Sigmoid colon (tissue), 7 donors: ENCODE measurements at places on chromosomes 13 and 19. TPM values are rescaled to one million over a fixed set of nuclear protein-coding genes. Genes with fewer than 3 reads are reported as not detected.

DNA sequence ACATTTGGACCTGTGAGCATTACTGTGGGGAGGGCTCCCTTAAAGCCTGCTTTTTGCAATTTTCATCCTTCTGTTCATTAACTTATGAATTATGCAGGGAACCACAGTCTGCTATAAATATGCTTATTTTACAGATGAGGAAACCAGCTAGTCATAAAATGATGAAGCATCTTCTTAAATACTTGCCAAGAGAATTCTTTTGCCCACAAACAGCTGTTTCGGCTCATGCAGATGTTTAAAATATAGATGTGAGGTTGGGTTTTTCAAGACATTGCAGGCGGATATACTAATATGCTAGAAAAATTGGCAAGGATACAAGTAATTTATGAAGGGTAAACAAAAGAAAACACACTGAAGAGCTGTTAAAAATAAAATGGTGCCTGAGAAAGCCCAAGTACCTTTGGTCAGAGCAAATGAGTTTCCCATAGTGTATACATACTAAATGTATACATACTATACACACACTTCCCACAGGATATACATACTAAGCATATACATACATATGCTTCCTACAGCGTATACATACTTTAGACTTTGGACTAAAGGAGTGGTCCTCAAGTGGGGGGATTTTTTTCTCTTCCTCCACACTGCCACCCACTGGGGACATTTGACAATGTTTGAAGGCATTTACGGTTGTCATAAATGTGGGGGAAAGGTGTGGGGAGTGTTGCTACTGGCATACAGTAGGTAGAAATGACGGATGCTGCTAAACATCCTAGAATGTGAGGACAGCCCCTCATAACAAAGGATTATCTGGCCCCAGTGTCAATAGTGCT lies 164.9 kb upstream of the CSNK1A1L start:
- no peaks in the 10 kb centered on the region for H3K36me3 ChIP-seq
- no peaks in the 10 kb centered on the region for H3K27me3 ChIP-seq
- no peak overlapping the region for H3K27ac ChIP-seq
- H3K4me1 ChIP-seq, result no peaks in the 10 kb centered on the region
- H3K4me3 ChIP-seq, result no peak overlapping the region
- no peak for DNase-seq

DNA sequence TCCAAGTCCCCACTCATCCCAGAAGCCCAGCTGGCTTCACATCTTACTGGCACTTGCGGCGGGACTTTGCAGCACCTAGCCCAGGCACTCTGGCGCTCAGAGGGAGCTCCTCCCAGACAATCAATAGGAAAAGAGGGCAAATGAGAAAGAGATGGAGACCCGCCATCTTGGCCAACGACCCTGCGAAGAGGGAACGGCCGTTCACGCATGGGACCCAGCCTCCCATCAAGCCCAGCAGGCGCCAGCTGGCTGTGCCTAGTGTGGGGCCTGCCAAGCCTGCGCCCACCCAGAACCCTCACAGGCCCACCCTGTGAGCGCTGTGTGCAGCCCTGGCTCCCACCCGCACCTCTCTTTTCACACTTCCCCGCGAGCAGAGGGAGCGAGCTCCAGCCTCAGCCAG lies 317.8 kb upstream of the SPRY2 start:
- H3K36me3 ChIP-seq, result no peaks in the 10 kb centered on the region
- H3K4me1 ChIP-seq, result no peaks in the 10 kb centered on the region
- DNase-seq, result no peak
- no peak overlapping the region for H3K4me3 ChIP-seq

DNA sequence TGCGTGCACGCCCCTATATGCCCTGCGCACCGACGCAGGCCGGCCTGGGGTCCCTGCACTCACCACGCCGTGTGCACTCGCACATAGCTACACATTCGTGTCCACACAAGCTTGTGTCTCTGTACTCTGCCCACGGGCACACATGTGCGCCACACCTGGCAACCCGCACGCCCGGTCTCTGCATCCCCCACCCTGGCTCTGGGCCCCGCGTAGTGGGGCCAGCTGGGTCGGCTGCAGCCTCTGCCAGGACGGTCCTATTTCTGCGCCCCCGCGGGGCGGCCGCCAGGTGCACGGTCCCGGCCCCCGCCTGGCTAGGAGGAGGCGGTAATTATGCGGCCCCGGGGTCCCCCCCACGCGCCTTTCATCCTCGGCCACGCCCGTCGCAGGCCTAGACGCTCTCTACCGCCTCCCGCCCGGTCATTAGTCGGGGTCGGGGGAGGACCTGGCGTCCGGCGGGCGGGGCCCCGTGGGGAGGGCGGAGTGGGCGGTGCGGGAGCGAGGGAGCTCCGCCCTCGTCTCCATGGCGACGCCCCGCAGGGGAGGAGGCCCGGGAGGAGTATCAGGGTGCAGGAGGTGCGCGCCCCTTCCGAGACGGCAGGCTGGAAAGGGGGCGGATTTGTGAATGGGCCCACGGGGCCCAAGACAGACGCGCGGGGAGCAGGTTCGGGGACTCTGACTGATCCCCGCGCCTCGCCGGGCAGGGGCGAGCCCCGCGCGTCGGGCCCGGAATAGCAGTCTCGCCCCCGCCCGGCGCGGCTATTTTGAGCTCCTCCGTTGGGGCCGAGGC lies 2.8 kb upstream of the CIRBP start:
- peak; percentile 94 for DNase-seq
- peak overlapping the region; percentile 88 for H3K27ac ChIP-seq
- H3K27me3 ChIP-seq, result no peaks in the 10 kb centered on the region
- H3K4me1 ChIP-seq, result no peaks in the 10 kb centered on the region

GRCh38 chr13:65112123-65112522 lies 2118.0 kb downstream of the PCDH9 start:
- no peaks in the 10 kb centered on the region for H3K36me3 ChIP-seq
- no peak for DNase-seq
- no peak overlapping the region for H3K4me3 ChIP-seq
- no peaks in the 10 kb centered on the region for H3K27me3 ChIP-seq
- no peak overlapping the region for H3K27ac ChIP-seq
- H3K4me1 ChIP-seq, result no peaks in the 10 kb centered on the region

- no peaks in the 10 kb centered on the region for H3K36me3 ChIP-seq
- no peaks in the 10 kb centered on the region for H3K27me3 ChIP-seq
- peaks cover 3% of the 10 kb centered on the region for H3K4me1 ChIP-seq
- no peak overlapping the region for H3K4me3 ChIP-seq
- DNase-seq, result no peak
These were observed 6.0 kb upstream of the FFAR2 start for GRCh38 chr19:35442091-35442490.

DNA sequence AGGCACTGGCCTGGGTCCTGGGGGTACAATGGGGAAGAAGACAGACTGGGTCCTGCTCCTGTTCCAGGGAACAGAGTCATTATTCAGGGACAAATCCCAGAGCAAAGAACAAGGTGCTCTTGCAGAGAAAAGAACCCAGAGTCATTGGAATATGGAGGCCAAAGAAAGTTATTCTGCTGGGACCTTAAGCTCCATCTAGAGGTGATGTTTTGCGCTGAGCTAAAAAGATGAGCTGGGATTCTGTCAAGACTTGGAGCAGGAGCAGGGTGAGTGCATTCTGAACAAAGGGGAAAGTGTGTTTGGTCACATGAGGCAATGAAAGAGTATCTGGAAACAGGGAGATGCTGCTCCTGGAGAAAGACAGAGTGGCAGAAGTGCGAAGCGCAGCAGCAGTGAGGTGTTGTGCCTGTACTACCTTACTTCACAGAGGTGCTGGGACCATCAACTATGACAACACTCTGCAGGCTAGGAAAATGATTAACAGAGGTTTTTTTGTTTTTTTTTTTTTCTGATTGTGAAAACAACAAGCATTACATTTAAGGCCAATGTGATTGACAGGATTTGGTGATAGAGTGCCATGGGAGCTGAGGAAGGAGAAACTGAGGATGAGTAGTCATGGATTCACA lies 95.3 kb upstream of the TNFSF11 start:
- H3K4me3 ChIP-seq, result no peak overlapping the region
- DNase-seq, result no peak
- H3K36me3 ChIP-seq, result no peaks in the 10 kb centered on the region
- H3K4me1 ChIP-seq, result no peaks in the 10 kb centered on the region
- no peaks in the 10 kb centered on the region for H3K27me3 ChIP-seq

- no peaks in the 10 kb centered on the region for H3K36me3 ChIP-seq
- no peak overlapping the region for H3K4me3 ChIP-seq
These were observed 213.3 kb upstream of the MIR17HG start for GRCh38 chr13:91133941-91134802.

DNA sequence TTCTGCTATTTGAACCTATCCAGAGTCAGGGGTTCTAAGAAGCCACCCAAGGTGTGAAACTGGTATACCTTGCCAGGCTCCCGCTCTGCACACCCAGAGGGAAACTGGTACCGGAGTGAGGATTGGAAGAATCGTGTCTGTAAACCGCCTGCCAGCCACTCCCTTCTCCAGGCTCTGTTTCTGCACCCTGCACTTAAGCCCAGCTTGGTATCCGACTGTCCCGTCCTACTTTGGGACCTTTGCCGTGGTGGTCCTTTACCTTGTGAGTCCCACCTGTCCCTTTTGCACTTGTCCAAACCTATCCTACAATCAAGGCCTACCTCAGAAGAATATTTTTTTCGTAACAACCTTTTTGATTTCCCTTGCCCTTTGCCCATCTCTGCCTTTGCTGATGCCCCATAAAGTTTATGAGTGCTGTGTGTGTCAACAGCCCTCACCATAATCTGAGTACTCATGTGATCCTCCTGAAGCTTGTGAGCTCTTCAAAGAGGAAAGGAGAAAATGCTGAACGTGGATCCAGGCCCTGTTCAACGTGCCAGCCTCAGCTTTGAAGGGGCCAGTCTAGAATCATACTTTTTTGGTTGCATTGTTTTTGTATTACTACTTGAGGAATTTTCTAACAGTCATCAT lies 44.7 kb downstream of the GARRE1 start:
- no peaks in the 10 kb centered on the region for H3K27me3 ChIP-seq
- H3K27ac ChIP-seq, result no peak overlapping the region
- no peak overlapping the region for H3K4me3 ChIP-seq

DNA sequence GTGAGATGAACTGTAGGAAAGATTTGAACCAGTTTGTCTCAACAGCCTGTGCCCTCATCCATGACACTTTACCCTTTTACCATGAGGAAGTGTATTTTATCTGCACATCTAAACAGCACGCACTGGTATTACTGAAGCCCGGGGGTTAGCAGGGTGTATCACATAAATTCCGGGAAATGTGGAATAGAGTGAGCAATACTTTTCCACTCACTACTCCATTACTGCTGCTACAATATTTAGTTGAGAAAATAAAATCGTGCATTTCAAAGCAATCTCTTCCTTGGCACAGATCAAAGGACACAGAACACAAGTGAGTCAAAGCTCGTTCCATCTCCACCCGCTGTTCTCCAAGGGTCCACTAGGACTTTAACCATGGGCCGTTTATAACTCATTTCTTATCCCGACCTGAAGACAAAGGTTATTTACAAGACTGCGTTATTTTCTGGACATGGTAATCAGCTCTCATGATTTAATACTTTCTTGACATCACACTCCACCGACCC lies 35.2 kb downstream of the STK24 start:
- H3K4me1 ChIP-seq, result no peaks in the 10 kb centered on the region
- no peak for DNase-seq
- no peak overlapping the region for H3K4me3 ChIP-seq
- no peaks in the 10 kb centered on the region for H3K36me3 ChIP-seq
- peak overlapping the region; percentile 68 for H3K27ac ChIP-seq

ZNF134 gene
- 16.4 TPM for total RNA-seq

IGLON5 gene
- total RNA-seq, result not detected

NFIX gene
- total RNA-seq, result 54.2 TPM

RDH8 gene
- total RNA-seq, result not detected
